Kidney glomerular epithelial cell (primary cell): ENCODE measurements at places on chromosomes 6 and 20.
A peak's percentile ranks its signal among the peaks of the same experiment; 100 is the strongest.

- no peak for DNase-seq
These were observed 318.6 kb upstream of the RUNX2 start for GRCh38 chr6:45009576-45009975.

DNA sequence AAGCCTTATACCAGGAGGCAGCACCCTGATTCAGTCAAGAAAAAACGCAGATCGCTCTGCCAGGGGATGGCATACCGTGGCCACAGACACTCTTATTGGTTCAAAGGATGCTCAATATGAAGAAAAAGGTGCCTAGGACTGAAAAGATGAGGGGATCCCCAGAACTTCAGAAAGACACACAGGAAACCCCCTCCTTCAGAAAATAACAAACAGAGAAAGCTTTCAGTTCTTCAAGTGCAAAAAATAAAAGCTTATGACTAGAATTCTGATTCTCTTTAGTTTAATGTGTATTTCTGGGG, 17.7 kb upstream of the MYB start:
- no peak for DNase-seq

GRCh38 chr6:95648636-95649035, 71.3 kb downstream of the MANEA start:
- DNase-seq, result no peak

DNA sequence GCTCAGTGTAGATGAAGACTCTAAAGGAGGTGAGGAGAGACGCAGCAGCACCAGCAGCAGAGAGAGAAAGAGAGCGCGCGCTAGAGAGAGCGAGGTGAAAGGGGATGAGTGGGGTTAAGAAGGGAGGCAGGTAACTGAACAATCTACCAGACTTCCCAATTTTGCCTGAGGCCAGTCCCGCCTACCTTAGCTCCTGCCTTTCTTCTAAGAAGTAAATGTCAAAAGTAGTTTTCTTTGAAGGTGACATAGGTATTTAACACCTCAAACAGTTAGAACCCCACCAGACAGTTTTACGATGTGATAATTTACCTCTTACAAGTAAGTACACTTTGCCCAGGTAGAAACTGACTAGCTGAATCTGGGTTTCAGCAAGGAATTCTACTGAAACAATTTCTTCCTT, 132.0 kb upstream of the EEF1E1 start:
- no peak for DNase-seq

DNA sequence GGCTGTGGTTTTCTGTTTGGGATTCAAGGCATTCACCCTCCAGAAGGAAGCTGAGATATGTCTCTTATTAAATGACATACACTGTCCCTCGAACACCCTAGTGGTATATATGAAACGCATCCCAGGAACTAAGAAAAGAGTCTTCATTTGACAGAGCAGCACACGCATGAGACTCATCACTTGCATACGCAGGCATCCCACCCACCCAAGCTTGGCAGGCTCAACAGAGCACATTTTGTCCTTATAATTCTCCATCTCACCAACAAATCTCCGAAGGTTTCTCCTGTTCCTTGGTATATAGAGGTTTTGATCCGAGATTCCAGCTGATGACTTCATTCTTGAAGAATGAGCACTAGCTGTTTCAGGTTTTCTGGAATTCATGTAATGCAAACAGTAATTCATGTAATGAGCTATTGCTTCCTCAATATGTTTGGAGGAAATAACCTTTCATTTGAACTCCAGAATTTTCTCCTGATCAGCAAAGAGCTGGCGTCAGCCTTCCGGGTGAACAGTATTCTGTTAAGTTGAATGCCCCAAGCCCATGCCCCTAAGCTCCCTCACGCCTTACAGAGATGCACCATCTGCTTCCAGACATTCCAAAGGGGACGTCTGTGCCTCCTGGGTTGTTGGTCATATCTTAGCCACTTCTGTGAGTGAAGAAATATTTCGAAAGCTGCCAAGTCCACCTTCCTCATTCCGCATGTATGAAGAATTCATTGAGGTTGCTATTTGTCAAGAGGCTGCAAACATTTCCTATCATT, 66.0 kb upstream of the CDH4 start:
- DNase-seq, result peak; percentile 78

GRCh38 chr6:38068854-38069590, 249.5 kb downstream of the ZFAND3 start:
- no peak for DNase-seq

DNA sequence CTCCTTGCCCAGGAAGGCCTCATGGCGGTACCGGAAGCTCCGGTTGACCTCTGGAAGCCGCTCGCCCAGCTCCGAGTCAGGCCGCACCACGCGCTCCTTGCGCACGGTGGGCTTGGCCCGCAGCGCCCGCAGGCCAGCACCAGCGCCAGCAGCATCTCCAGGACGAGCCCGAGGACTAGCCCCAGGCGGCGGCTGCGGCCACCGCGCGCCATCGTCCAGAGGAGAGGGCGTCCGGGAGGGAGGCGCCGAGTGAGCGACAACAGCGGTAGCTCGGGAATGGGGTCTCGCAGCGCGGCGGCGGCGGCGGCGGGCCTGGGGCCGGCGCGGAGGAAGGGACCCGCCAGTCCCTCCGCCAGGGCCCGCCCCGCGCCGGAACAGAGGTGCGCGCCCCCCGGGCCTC, 27.6 kb upstream of the CGA start:
- DNase-seq, result no peak

GRCh38 chr6:168366473-168366872, 46.9 kb upstream of the DACT2 start:
- no peak for DNase-seq

DNA sequence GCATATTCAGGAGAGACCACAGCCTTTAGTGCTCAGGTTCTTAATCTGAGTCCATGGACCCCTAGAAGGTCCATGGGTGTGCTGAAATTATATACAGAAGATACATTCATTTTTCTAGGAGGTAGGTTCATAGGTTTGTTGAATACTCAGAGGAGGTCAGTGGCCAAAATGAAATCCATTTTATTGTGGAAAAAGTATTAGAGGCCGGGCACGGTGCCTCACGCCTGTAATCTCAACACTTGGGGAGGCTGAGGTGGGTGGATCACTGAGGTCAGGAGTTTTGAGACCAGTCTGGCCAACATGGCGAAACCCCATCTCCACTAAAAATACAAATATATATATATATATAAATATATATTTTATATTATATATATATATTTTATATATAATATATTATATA, 9.0 kb upstream of the UST start:
- DNase-seq, result no peak

DNA sequence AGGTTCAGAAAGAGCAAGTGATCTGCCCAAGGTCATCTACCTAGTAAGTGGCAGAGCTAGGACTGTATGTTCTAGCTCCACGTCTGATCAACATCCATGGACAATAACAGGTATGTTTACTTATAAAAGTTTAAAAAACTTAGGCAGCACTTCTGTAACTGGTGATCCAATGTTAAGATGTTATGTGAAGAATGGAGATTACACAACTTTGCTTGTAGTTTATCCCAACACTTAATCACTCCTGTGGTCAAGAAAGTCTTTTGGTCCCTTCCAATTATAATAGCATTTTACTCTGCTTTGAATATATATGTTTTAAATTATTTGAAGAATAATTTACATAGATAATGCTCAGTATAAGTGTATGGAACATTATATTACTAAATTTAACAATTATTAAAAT, 4.8 kb downstream of the FBXO30 start:
- DNase-seq, result peak; percentile 21

DNA sequence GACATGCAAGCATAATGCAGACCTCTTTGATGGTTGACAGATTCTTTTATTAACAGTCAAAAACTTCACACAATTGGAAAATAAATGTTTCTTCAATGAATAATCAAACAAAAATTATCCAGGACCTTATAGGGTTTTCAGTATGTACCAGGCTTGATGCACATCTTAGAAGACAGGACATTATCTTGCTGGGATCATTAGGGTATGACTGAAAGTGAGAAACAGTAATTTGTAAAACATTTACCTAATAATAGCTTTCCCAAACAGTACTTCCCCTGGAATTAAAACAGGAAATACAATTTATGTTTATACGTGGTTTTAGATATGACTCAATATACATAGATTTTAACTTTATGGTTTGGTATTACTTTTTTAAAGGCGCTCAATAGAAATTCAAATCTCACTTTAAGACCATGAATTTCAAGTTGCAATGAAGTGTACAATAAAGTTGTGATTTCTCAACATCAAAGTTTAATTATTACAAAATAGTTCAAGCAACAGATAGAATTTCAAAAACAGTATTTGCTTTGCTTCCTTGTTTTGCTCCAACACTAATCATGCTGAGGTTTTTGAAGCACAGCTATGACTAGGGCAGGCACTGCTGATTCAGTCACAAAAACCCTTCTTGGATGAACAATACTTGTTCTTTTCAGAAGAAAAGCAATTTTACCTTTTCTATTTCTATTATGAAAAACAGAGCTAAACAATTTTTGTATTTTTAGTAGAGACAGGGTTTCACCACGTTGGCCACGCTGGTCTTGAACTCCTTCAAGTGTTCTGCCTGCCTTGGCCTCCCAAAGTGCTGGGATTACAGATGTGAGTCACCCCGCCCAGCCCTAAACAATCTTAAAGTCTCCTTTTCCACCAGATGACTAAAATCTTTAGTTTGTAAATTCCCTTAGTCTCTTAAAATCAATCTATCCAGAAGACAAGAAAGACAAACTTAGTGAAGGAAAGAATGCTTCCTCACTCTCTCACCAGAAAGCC, 13.7 kb downstream of the SOD2 start:
- peak; percentile 11 for DNase-seq

GRCh38 chr6:160692369-160692959, 9.6 kb upstream of the PLG start:
- no peak for DNase-seq
